ENCODE measurements at places on chromosomes 7 and 10.

DNA sequence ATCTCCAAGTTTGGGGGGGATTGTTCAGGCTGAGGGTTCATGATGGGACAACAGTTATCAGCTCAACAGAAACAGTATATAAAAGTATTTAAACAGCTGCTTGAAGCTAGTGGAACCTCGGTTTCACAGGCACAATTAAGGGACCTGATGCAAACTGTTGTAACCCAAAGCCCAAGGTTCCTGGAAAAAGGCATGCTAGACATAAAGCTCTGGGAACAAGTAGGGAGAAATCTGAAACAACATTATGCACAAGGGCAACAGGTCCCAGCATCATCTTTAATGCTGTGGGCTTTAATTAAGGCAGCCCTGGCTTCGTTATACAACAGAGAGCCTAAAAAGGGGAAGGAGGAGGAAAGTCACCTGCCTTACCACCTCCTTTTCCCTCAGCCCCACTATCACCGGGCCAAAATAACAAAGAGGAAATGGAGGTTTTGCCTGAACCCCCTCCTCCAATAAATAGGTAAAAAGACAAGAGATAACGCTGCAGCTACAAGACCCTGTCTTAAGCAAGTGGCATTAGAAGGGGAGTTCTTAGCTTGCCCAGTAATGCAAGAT, 83.2 kb upstream of the GPR22 start:
- DNase-seq = no peak

DNA sequence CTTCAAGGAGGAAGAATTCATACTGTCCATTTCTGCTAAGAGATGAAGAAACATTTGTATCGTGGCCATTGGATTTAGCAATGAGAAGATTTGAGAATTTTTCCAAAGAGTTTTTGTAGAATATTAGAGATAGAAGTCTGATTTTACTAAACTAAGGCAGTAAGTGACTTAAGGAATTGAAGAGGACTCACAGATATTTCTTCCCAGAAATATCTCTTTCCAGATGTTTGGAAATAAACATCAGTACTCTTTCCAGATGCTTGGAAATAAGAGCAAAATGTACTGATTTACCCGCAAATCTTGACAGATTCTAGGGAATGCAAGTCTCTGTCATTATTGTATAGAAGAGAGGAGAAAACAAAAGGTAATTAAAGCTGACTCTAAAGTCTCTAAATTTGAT, 91.3 kb downstream of the IMMP2L start:
- DNase-seq = no peak

GRCh38 chr7:45921699-45922519, 837 bp upstream of the IGFBP3 start:
- DNase-seq = peak; percentile 73

DNA sequence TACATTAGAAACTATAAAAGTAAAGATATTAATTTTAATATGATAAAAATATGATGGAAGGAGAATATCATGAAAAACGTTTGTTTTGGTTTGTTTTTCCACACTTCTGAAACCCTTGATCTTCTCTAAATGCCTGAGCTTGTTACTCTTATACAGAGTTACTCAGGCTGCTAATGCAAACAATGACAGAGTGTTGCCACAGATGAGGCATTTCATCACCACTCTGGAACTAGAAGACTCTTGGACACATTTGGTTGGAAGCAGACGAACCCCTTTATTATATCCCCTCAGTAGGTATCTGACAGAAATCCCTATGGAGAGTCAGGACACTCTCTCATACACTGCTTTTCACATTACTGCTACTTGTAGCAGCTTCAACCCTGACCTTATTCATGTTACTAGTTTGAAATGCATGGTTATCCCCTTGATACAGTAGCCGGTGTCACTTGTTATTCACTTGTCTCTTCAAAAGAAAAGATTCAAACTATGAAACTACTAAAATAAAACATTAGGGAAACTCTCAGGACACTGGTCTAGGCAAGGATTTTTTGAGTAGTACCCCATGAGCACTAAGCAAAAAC, 66.9 kb downstream of the SEMA3C start:
- DNase-seq = no peak

DNA sequence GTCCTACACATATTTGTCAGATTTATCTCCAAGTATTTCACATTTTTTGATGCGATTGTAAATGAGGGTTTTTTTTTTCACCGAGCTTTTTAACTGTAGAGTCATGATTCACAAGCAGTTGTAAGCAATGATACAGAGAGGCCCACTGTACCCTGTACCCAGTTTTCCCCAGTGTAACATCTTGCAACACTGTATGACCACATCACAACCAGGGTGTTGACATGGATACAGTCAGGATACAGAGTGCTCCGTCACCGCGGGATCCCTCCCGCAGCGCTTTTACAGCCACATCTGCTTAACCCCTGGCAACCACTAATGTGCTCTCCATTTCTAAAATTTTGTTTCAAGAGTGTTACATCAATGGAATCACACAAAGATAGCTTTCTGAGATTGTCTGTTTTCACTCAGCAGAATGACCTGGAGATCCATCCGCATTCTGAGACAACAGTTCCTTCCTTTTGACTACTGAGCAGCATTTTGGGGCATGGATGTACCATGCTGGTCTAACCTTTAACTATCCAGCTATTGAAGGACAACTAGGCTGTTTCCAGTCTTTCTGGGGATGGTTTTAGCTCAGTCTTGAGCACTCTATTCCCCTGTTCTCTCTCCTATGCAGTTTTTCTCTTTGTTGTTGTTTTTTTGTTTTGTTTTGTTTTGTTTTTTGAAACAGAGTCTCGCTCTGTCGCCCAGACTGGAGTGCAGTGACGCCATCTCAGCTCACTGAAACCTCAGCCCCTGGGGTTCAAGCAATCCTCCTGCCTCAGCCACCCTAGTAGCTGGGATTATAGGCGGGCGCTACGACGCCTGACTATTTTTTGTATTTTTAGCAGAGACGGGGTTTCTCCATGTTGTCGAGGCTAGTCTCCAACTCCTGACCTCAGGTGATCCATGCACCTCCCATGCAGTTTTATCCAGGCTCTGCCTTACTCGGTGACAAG, 25.9 kb downstream of the GPRIN2 start:
- peak; percentile 28 for DNase-seq

DNA sequence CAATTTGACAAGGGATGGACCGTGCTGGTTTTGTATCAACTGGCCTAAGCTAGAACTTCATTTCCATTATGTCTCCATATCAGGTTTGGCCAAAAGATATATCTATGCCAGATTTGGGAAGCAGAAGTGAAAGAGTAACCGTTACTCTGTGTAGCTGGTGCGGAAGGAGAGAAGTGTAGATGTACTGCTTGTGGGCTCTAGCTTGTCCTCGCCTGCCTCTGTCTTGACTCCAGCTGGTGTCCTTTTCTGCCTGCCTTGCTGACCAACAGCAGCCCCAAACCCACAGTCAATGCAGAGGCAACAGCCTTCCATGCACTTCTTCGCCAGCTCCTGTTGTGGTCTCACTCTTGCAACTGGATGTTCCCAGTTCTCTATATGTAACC, 128.5 kb downstream of the KIF20B start:
- DNase-seq = no peak

- DNase-seq = no peak
These were observed at the start of gene NT5C3A for GRCh38 chr7:33062023-33062781. TSS of gene NT5C3A (minus strand) at chr7:33062776. CDS start at chr7:33062705, 71 bp downstream.

DNA sequence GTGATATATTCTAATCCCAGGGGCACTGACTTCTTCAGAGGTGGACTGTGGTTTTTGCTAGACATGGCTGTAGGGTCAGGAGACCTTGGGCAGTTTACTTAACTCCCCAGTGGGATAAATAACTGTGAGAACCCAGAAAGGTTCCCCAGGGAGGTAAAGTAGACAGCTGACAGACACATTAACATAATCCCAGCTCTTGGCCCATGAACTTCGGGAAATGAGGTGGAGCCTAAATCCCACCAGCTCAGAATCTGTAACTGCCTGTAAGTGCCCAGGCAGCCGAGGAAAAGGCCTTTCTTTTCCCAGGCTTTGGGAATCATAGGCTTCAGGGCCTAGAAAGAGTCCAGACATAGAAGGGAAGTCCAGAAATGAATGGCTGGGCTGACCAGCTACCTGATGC, 106.0 kb downstream of the LRRC18 start:
- DNase-seq = no peak

DNA sequence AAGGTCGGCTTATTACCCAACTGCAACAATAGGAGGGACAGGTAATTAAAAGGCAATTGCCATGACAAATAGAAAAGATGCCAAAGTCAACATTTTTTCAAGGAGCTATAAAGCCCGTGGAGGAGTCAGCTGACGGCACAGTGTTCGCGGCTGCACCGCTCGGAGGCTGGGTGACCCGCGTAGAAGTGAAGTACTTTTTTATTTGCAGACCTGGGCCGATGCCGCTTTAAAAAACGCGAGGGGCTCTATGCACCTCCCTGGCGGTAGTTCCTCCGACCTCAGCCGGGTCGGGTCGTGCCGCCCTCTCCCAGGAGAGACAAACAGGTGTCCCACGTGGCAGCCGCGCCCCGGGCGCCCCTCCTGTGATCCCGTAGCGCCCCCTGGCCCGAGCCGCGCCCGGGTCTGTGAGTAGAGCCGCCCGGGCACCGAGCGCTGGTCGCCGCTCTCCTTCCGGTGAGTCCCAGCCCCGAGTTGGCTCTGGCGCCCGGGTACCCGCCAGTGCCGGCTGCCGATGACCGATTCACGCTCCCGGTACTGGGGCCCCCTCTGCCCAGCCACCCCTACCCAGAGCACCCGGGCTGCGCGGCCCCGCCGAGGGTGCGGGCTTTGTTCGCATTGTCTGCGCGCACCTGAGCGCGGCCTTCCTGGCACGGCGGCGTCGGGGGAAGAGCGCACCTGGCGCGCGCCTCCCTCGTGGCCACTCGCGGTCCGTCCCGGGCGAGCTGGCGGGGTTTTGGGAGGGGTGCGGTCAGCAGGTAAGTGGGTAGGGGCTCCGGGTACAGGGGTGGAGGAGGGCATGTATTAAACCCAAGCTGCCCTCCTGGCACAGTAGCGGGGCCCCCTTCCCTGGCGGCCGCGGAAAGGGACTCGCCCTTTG, at the start of gene VWA2:
TSS of gene VWA2 (plus strand) at position 138 of the 877 bp plus-strand sequence. CDS start 9,460 bp downstream, outside the sequence.
- peak; percentile 67 for DNase-seq

DNA sequence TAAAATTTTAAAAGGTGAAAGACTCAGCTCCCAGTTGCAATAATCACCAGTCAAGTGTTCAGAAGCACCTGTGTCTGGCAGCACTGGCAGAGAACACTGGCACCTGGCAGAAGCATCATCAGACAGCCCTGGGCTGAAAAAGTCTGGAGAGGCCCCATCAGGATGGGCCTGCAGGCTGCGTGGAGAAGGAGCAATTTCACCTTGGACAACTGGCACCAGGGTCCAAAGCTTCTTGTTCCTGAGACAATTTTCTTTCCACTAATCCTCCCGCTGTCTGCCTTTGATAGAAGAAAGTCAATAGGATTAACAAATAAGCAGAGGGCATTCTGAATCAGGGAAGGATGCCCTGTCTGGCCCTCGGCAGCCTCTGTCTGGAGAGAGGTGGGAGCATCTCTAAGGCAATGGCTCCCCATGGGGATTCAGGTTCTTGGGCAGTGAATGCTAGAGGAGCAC, 6.5 kb downstream of the COBL start:
- DNase-seq = no peak

GRCh38 chr10:17214971-17215781, 12.9 kb upstream of the VIM start:
- DNase-seq = no peak

DNA sequence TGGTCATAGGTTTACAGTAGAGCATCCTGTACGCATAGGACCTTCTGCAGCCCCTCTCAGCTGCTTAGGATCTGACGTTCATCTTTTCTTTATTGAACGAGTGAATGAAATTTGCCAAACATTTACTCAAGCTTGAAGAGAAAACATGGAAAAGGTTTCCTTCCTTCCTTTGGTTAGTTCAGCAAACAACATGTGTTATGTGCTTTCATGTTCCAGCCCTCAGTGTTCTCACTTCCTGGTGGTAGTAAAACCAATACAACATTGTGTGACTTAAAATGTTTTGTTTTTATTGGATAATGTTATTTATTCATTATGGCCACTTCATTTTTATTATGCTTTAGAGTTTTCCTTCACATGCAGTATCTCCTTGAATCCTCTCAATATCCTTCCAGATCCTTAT, 1.4 kb upstream of the CDCA7L start:
- DNase-seq = no peak

GRCh38 chr10:71434760-71435394, 38.2 kb downstream of the CDH23 start:
- DNase-seq = no peak

DNA sequence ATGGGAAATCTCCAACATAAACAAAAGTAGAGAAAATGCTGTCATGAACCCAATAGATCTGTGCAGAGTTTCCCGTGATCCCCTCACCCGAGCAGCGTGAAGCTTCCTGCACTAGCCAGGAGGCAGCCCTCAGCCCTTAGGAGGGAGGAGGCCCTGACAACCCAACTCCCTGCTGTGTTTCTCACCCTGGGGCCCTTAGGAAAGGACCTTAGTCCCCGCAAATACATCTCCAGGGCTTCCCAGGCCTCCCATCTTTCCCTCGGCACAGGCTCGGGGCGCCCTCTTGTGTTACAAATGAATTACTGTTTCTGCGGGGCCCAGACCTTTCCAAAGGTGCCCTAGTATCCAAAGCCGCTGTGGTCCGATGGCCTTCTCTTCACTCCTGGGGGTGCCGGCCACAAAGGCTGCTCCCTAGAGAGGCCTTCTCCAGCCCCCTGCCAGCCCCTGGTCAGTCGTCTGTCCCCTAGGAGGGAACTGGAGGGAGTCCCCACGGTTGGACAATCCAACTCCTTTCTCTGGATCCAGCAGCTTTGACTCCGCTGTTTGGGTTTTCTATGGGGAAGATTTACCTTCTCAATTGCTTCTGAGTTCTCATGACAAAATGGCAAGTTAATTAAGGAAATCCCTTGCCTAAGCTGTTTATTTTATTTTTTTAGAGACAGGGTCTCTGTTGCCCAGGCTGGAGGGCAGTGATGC, 49.9 kb upstream of the SH2B2 start:
- DNase-seq = peak; percentile 67

DNA sequence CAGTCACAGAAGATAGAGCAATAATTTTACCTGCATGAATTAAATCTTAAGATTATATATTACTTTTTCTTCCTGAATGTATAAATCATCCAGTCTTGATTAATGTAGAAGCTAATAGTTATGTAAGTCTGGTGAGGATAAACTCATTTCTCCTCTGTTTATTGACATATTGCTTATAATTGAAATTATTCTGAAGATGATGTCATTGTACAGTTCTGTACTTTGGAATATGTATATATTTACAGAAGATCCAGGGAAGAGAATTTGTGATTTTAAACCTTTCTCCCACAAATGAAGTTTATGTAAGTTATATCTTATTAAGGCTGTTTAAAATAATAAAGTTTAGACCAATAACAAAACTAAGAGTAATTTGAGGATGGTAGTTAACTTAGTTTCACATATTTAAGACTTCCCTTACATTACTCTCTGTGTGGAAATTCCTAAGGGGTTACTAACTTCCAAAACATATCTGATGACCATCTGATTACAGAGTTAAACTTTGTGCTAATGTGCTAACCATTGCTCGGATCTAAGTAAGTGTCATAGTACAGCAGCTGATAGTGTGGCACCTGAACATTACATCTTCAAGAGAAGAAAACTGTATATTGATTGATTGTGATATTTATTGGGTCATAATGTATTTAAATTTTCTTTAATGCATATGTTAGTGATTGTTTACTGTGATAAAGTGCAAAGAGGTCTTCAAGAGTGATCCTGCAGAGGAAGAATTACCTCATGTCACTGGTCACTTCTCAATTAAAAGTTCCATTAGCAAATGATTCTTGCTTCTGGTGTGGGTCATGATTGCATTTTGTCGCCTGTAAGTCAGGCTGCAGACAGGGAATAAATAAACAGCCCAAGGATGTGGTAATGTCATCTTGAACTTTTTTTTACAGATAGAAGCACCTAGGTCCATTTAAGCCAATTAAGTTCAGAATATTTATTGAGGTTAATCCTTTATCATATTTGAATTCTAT, 96.9 kb downstream of the UBE3C start:
- DNase-seq = no peak

Data from left ventricle myocardium superior (tissue), 1 donor.